ENCODE measurements at places on chromosomes 11 and 22.

DNA sequence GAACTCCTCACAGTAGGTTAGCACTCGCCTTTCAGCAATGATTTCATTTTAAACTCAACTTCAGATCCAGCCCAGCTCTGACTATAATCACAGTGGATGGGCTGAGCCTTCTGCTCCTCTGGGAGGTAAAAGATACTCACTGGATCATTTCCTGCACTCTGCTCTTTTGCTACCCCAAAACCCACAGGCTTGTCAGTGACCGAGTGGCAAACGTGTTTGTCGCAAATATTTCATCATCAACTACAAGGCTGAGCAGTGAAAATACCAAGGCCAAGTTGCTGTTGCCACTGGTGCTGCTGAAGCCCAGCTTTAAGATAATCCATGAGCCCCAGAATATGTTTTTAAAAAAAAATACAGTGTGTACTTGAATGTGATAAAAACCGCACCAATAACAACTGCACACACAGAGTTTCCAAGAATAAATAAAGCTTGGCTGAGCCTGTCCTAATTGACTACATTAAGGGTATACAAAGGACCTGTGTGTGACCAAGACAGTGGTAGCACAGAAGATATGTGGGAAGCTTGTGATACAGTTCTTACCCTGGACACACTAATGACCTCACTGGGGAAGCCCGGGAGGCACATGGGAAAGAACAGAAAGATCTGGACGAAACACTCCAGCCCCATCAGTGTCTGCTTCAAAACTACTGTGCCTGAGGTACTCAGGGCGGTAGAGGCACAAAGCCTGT is 41.3 kb downstream of the ABTB2 start:
- peak; percentile 78 for DNase-seq

- DNase-seq, result no peak
These were observed 70.8 kb upstream of the HORMAD2 start for GRCh38 chr22:30009478-30009877.

DNA sequence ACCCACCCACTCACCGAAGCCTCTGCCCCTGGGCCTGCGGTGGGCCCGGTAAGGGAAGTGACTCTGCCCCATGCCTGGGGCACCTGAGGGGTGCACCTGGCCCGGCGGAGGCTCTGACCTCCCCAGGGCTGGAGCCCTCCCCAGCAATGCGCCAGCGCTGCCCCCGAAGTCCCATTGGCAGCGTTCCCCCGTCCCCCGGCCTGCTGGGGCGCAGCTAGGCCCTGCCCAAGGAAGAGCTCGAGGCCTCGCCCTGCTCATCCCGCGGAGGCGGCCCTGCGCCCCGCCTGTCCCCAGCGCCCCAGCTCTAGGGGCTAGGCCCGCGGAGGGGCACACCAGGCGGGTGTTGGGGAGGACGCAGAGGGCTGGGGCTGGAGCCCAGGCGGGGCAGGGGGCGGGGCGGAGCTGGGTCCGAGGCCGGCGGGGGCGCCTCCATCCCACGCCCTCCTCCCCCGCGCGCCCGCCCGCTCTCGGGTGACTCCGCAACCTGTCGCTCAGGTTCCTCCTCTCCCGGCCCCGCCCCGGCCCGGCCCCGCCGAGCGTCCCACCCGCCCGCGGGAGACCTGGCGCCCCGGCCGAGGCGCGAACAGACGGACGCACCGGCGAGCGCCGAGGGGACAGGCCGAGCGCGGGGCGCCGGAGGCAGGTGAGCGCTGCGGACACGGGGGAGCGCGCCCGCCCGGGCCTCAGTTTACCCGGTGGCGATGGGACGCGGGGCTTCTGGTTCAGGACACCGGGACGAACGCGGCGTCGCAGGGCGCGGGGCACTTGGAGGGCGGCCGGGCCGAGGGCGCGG is at the start of gene EPS8L2:
EPS8L2 (plus strand) TSS at position 586 of the 793 bp plus-strand sequence. CDS start 3,177 bp downstream, outside the sequence.
- DNase-seq, result no peak

- no peak for DNase-seq
These were observed at the start of gene CCDC81 for GRCh38 chr11:86374586-86374985. Gene CCDC81, plus strand, starts transcription at chr11:86374887. Its CDS starts 277 bp downstream, at chr11:86375164.

DNA sequence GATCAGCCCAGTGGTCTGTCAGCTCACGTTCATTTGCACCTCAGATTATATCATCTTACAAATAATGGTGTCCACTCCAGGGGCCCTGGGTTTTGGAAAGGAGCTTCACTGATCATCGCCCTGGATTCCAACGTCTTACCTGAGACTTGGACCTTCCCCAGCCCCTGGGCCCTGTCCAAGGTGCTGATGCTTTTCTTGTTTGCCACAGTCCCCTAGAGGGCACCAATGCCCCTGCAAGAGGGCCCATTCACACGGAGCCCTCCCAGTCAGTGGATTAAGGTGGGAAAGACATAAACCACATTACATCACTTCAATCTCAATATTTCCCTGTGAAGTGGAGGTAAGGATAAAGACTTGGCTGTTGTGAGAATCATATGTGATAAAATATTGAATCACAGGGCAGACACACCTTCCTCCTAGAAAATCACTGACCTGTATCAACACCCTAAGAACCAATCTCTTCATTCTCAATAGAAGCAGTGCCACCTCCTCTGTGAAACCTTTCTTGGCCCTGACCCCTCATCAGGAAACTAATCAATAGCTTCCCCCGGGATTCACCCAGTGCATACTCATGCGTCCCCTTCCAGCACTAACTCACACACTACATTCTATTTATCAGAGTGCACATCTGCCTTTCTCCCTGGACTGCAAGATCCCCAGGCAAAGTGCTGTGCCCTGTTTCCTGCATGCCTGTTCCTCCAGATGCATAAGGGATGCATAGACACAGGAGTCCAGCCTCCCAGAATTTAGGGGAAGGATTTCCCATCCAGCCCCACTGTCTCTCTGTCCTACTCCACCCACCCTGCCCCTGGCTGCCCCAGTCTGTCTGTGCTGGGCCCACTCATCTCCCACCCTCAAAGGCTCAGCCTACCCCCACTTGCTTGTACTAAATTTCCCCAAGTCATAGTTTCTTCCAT is 167.0 kb downstream of the BUD13 start:
- peak; percentile 11 for DNase-seq

DNA sequence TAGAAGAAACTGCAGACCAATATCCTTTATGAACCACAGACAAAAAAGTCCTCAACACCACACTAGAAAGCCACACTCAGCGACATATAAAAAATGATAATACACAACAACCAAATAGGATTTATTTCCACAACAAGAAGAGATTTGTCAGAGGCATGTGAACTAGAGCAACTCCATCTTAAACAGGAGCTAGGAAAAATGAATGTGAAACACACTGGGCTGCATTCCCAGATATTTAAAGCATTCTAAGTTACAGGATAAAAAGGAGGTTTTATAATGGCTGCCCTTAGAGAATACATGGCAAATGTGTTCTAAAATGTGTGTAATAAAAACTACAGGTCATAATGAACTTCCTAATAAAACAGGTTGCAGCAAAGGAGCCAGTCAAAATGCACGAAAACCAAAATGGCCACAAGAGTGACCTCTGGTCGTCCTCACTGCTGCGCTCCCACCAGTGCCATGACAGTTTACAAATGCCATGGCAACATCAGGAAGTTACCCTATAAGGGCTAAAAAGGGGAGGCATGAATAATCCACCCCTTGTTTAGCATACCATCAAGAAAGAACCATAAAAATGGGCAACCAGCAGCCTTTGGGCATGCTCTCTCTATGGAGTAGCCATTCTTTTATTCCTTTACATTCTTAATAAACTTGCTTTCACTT is 21.8 kb downstream of the XKR3 start:
- DNase-seq, result no peak

- no peak for DNase-seq
These were observed 87.5 kb downstream of the SNX19 start for GRCh38 chr11:130828741-130829140.

- no peak for DNase-seq
These were observed 63.7 kb upstream of the NNMT start for GRCh38 chr11:114232400-114233059.

- peak; percentile 22 for DNase-seq
These were observed 60.8 kb upstream of the CCDC179 start for GRCh38 chr11:22920939-22921565.

DNA sequence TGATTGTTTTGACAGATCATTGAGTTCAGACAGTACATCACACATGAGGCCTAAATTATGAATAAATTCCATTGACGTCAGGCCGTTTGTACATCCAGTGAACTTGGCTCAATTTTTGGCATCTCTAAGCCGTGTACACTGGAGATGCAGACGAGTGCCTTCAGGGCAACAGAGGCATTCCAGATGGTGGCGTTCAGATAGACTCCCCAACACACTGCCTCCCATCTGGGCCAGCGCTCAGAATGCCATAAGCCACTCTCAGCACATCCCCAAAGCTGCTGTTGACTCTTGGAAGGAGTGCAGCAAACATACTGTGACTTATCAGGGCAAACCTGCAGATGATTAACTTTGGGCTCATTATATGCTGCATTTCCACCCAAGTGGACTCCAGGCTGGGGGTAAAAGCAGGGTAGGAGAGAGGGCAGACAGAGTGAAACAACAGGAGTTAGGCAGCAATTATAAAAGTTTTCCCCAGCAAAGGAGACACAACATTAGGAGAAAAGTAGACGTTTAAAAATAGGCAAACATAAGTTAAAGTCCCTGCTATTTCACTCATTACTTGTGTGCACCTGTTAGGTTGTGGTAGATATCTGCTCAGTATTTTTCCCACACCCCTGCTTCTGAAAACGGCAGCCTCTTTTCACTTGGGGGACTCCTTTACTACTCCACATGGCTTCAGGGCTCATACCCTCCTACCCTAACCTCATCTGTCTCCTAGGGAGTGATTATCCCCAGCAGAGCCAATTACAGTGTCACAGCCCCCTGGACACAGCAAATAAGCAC is 60.2 kb upstream of the PDE3B start:
- DNase-seq, result no peak

DNA sequence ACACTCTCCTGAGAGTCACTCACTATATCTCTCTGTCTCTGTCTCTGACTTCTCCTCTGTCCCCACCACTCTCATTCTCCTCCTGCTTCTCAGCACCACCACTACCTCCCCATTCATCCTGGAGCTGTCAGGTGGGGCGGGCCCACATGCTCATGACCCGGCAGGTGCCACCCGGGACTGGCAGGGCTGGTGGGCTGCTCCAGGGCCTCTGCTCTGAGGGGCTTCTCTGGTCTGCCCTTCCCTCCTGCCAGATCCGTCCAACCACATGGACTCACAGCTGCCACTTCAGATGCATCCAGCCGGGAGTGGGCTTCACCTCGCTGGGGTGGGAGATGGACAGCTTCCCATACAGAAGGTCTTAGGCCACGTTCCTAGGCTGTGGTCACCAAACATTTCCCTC is 4.8 kb upstream of the EMID1 start:
- DNase-seq, result no peak

DNA sequence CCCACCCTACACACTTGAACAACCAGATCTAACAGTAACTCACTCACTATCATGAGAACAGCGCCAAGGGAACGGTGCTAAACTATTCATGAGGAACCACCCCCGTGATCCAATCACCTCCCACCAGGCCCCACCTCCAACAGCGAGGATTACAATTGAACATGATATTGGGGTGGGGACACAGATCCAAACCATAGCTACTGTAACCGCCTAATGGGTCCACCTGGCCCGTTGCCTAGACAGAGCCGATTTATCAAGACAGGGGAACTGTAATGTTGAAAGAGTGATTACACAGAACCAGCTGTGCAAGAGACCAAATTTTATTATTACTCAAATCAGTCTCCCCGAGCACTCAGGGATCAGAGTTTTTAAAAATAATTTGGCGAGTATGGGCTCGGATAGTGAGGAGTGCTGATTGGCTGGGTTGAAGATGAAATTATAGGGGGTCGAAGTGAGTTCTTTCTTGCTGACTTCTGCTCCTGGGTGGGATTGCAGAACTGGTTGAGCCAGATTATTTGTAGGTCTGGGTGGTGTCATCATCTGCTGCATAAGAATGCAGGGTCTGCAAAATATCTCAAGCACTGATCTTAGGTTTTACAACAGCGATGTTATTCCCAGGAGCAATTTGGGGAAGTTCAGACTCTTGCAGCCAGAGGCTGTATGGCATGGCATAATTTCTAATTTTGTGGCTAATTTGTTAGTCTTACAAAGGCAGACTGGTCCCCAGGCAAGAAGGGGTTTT is 17.9 kb upstream of the ZC3H12C start:
- DNase-seq, result no peak

GRCh38 chr11:70481625-70482528 is 83.5 kb downstream of the CTTN start:
- no peak for DNase-seq

DNA sequence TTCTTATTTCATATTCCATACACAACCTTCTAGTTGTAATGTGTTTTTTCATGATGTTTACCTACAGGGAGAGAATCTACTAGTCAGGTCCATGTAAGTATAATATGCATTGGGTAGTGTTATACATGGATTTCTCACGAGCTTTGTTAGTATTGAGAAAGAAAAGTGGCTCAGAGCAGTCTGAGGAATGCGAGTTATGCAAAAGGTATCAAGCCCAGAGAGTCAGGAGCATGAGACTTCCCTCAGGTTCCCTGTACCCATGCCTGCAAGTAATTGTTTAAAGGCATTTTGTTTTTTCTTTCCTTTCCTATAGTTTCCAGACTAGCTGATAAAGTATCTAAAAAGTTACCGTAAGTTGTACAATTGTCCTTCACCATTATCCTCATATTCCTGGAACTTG is 66.1 kb downstream of the STK33 start:
- DNase-seq, result no peak

DNA sequence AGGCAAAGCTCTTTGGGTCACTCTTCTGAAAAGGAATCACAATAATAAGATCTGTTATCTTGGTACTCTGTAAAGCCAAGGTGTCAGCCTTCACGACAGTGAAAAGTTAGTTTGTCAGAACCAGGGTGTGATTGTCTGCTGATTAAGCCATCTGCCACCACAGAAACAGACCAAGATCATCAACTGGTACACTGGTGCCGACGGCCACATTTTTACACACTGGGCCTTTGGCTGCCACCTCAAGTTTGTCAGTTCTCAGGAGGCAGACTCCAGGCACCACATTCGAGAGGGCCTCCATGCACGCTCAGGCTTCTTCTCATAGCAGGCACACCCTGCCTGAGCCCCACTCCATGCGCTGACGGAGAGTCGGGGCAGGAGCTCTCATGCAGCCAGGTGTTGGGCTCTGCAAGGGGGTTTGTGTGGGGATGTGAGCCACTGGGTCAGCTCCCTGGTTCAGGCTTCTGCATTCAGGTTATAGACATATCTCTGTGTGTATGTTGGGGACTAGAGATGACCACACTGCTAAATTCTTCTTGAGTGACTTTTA is 66.2 kb downstream of the KCNJ1 start:
- no peak for DNase-seq

DNA sequence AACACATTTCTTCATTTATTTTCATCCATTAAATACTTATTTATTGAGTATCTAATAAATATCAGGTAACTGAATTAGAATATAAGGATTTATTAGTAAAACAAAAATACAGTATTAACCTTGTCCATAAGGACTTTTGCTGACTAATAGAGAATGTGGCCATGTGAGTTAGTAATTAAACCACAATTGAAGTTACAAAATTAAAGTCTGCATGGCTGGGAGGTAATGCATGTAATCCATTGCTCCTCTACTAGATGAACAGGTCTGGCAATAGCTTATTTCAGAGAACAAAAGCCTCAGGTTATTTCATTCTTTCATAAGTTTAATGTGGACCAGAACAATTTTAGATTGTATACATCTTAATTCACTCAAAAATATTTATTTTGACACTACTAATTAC is 9.9 kb upstream of the CARD18 start:
- DNase-seq, result no peak
